ENCODE measurements at places on chromosomes 5 and 9. TPM values are rescaled to one million over a fixed set of nuclear protein-coding genes. Genes with fewer than 3 reads are reported as not detected.

DNA sequence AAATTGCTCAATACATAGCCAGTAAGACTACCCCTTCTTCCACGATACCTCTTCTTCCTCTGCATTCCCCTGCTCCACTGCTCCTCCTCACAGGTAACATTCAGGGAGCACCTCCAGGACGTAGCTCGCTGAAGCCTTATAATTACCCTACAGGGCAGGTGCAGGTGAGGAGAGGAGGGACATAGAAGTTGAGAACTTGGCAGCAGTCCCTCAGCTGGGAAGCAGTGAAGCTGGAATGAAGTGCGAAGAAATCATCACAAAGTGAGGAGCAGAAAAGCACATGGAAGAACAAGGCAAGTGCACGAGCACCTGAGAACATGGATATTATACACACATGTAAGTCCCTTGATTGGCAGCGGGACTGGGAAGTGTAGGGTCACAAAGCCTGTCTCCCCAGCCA lies 118.2 kb downstream of the HSD17B3 start:
- DNase-seq: no peak

GRCh38 chr5:140165101-140165922 lies 9.7 kb upstream of the CYSTM1 start:
- DNase-seq: peak; percentile 86

GRCh38 chr9:132176338-132176737 lies 14.5 kb downstream of the NTNG2 start:
- no peak for DNase-seq

- DNase-seq: peak; percentile 86
Measured at GRCh38 chr9:34603610-34604231, 8.2 kb downstream of the RPP25L start.

- DNase-seq: no peak
Measured at GRCh38 chr9:124019771-124020519, 8.4 kb downstream of the LHX2 start.

DNA sequence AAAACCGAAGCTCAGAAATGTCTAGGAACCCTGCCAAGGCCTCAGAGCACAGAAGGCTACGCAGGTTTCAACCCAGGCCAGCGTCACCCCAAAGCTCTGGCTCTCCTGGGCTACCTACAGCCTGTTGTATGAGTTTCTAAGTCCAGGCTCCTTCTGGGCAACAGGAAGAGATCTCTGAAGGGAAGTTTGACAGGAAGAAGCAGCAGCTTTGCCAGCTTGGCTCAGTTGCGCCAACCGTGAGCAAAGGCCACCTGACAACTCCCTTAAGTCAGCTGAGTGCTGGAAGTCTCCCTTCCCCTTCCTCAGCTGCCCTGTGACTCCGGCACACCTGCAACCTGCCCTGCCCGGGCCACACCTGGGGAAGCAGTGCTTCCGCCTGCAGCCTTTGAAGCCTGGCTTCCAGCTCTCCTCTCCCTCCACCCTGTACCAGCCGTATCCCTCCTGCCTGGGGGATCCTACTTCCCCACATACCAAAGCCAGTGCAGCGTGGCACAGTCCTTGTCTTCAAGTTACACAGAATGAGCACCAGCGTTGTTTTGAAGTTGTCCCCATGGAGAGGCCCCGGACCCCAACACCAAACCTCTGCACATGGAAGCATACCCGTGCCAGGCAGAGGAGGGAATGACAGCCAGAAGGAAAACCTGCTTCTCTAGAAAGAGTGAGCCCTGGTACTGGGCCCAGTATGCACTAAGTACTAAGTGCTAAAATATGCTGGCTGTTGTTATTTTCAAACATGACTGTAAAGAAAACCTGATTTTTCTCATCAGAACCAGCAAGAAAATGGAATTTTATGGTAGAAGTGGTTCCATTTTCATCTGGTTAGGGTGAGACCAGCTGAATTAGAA lies 36.5 kb downstream of the SHB start:
- DNase-seq: peak; percentile 86

DNA sequence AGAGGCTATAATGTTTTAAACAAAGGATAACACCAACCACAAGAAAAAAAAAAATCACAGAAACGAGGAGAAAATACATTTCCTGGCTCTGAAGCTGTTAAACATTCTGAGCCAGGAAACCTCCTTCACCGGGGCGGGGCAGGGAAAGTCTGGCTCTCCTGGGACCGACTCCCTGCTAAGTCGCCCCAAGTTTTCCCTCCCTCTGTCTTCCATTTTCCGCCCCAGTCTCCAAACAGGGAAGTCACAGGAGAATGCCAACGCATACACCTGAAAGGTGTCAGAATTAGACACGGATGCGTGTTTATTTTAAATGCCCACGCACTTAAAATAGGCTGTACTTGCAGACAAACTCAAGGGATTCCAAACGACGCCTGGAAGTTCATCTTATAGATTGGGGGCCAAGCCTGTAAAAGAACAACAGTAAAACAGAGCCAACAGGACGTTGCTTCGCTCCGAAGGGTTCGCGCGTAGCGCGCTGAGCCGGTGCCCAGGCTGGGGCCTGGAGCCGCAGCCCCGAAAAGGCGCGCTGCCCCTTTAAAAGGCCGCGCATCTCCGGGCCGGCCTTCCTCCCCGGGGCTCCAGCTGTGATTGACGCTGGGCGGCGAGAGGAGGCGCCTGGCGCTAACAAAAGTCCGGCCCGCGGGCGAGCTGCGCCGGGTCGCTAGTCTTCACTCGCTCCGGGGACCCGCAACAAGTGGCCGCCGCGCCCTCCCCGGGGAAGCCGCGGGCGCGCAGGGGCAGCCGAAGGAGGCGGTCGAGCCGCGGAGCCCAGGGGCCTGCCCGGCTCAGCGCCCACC lies at the start of gene FBXL7:
FBXL7 (plus strand) TSS at position 653 of the 797 bp plus-strand sequence.
- peak; percentile 61 for DNase-seq

DNA sequence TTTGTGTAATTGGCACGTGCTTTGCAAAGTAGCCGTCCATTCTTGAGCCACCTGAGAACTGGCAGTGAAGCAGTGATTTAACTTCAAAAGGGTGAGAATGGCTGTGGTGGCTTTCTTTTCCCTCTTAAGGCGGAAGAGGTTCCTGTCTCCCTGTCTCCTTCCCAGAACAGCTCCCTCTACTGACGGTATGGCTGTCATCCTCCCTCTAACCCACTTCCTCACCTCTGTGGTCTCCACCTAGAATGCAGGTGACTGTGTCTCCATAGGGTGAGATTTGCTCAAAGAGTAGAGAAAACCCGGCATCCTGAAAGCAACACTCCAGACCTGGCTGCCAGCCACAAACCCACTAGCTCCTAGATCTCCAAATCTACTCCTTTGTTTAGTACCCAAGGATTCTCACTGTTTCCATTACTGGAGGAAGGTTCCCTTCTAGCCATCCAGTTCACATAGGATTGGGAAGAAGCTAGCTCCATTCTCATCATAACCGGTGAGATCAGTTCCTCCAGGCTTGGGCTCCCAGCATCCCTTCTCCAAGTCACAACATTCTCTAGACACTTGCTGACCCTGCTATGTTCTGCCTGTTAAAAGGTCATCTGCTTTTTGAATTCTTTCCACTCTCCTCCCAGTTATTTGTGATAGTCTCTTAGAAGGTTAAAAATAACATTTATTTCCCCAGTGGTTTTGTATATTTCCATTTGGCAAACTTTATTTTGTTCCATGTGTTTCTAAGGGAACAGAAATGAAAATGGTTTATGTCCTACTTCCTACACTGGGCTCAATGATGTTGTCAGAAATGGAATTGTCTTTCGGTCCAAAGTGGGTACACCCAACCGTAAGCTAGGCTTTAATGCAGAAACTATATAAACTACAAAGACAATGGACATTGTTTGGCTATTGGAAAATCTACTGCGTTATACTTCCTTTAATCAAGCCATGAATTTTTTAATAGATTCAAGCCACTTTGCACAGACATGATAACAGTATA lies 269.4 kb downstream of the CWC27 start:
- no peak for DNase-seq

- no peak for DNase-seq
Measured at GRCh38 chr9:22143799-22144625, 134.9 kb upstream of the CDKN2B start.

DNA sequence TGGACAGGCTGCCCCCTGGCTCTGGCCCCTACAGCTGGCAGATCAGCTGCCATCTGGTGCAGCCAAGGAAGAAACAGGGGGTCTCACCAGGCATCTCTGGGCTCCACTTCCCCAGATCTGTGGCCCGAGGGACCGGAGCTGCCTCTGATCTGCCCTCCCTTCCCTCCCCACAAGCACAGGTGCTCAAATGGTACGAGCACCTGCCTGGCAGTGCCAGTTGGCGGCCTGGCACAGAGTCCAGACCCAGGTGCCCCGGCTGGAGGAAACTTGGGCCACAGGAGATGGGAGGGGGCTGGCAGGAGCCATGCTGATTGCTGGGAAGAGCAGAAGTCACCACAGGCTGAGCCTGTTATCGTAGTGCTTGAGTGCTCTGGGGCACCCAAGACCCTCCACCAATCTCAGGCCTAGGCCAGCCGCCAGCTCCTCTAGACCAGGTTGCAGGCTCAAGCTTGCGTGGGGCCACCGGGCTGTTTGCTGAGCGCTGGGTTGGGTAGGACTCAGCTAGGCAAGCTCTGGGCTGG lies 5.0 kb upstream of the CAMK2A start:
- DNase-seq: no peak

GRCh38 chr5:93580063-93580926 lies 724 bp downstream of the NR2F1-AS1 start:
- no peak for DNase-seq

- no peak for DNase-seq
Measured at GRCh38 chr5:9288234-9288633, 257.6 kb downstream of the SEMA5A start.

- no peak for DNase-seq
Measured at GRCh38 chr5:142888469-142889085, 118.4 kb downstream of the ARHGAP26 start.

- no peak for DNase-seq
Measured at GRCh38 chr5:158051036-158051435, 192.1 kb upstream of the CLINT1 start.

GRCh38 chr9:107033966-107034365 lies 171.0 kb downstream of the ZNF462 start:
- no peak for DNase-seq

DNA sequence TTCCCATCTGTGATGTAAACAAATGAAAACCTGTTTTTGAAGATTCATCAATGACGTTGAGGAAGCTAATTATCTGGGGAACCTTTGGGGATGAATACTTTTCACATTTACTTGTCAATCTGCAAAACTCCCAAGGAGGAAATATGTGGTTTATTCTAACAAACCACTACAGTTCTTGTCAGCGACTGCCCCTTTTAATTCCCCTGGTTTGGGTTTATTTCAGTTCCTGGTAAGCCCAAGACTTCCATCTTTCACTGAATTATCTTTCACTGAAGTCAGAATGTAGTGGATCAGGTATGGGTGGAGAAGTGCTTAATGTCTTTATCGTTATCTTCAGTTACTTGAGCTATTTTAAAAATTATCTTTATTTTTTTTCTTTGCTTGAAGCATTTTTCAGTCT lies 40.2 kb downstream of the TLR4 start:
- DNase-seq: no peak

DNA sequence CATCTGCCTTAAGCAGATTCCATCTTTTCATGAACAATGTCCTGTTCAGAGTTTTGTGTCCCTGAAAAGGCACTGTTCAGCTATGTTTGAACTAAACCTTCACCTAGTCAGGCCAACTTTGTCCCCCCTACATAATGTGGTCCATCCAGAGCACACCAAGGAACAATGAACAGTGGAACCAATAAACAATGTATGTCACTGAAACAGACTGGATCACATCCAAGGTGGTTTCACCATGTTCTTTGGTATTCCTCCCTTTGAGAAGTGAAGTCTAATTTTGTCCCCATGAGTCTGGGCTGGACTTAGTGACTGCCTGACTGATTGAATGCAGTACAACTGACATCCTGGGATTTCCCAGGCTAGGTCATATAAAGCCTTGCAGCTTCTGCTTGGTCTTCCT lies 174.5 kb downstream of the SLC24A2 start:
- DNase-seq: no peak

- no peak for DNase-seq
Measured at GRCh38 chr5:72255670-72256069, 64.4 kb downstream of the MRPS27 start.

- no peak for DNase-seq
Measured at GRCh38 chr5:81310402-81311063, 9.1 kb downstream of the ZCCHC9 start.

GRCh38 chr5:149400304-149400703 lies 21.2 kb upstream of the IL17B start:
- no peak for DNase-seq

- DNase-seq: no peak
Measured at GRCh38 chr9:76531231-76531780, 72.3 kb downstream of the GCNT1 start.

The TRIM7 gene
- 1.2 TPM for total RNA-seq

The ANKDD1B gene
- 0.43 TPM for total RNA-seq

The CCL27 gene
- not detected for total RNA-seq

The SEMA6A gene
- 98.1 TPM for total RNA-seq

The GPR150 gene
- not detected for total RNA-seq

The HTR1A gene
- total RNA-seq: not detected

The PTPDC1 gene
- total RNA-seq: 4.6 TPM

The PAX5 gene
- 0.12 TPM for total RNA-seq

The CARTPT gene
- 0.23 TPM for total RNA-seq

The ST8SIA4 gene
- 9.4 TPM for total RNA-seq

The NME5 gene
- 17.0 TPM for total RNA-seq

The C9orf50 gene
- total RNA-seq: 1.0 TPM

The KIF12 gene
- total RNA-seq: 212 TPM

The SHISAL2B gene
- total RNA-seq: not detected

The CORO2A gene
- 129 TPM for total RNA-seq

The GARIN3 gene
- not detected for total RNA-seq

The GRK6 gene
- 39.5 TPM for total RNA-seq

Data from mucosa of gallbladder (tissue), 1 donor.